ENCODE measurements at places on chromosomes 2 and 18.

- peak; percentile 6 for DNase-seq
These were observed 62.8 kb upstream of the DTNA start for GRCh38 chr18:34647251-34647650.

- DNase-seq = no peak
These were observed 123.9 kb upstream of the FAM136A start for GRCh38 chr2:70425682-70426301.

- no peak for DNase-seq
These were observed 23.7 kb upstream of the ACKR3 start for GRCh38 chr2:236545814-236546480.

DNA sequence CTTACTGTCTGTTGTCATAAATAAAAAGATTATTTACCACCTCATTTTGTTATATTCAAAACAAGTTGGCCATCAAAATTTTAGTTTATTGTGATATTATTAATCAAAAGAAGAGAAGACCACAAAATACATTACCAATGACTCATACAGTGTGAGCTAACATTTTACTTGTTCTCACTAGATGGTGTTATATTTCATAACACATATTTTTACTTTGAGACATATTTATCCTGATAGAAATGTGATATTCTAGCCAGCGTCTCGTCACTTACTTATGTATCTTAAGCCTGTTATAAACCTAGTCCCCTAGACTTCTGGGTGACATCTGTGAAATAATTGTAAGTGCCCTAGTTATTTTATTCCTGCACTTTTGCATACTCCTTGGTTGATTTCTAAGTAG is 263.2 kb downstream of the CDH7 start:
- peak; percentile 36 for DNase-seq

GRCh38 chr2:28523902-28524301 is 28.0 kb downstream of the PLB1 start:
- no peak for DNase-seq

DNA sequence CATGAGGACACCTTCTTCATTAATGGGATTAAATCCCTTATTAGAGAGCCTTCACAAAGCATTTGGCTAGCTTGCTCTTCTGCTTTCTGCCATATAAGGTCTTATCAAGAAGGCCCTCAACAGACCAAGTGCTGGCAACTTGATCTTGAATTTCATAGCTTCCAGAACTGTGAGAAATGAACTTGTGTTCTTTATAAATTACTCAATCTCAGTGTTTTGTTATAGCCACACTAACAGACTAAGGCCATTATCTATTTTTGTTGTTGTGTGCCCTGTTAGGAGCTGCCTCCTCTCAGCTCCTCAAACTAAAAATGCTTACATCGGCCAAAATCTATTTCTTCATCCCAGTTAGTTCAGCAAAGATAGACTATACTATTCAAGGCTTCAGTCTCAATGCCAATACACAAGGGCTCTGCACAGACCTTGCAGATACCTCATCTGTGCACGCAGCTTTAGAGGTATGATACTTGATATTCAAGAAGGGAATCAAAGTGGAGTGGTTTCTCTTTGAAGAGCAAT is 182.9 kb downstream of the GPD2 start:
- no peak for DNase-seq

DNA sequence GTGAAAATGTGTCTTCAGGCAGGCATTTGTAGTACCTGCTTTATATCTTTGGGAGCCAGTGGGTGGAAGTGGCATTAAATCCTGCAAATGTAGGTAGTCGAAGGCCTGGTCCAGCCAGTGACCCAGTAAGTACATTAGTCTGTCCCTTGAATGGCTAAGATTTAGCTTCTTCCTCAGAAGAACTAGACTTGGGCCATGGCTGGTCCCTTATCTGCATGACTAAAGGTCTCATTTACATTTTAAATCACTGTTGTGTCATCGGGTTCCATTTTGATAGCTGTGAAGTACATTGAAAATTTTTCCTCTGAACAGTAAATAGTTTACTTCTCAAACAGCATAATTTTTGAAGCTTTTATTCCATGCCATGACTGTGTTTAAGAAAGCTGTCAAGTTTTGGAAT is 438.4 kb upstream of the KLHL29 start:
- no peak for DNase-seq

GRCh38 chr2:221400411-221400810 is 171.7 kb downstream of the EPHA4 start:
- no peak for DNase-seq

- DNase-seq = no peak
These were observed 4.4 kb upstream of the NFE2L2 start for GRCh38 chr2:177268901-177269300.

DNA sequence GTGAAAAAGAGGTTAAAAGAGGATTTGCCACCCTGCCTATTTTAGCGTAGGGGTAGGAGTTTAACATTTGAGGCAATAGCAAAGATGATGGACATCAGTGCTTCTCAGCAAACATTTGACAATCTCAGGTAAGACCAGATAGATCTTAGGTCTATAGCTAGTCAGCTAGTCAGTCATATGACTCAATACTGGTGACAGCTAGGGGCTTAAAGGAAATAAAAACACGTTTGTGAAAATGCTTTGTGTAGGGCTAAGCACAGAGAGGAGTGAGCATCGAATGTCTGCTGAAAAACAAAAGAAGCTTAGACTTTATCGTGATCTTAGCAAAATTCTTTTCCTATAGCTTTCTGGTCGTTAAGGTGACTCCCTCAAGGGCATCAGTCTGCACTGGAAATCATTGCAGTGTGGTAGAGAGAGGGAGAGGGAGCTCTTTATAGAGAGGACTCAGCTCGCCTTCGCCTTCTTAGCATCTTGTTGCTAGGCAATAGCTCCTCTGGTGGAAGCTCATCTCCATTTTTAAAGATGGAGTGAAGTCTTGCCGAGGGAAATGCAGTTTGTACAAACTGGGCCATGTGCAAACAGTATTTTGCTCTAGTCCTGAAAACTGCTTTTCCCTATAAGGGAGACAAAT is 62.8 kb upstream of the SLC38A11 start:
- no peak for DNase-seq

DNA sequence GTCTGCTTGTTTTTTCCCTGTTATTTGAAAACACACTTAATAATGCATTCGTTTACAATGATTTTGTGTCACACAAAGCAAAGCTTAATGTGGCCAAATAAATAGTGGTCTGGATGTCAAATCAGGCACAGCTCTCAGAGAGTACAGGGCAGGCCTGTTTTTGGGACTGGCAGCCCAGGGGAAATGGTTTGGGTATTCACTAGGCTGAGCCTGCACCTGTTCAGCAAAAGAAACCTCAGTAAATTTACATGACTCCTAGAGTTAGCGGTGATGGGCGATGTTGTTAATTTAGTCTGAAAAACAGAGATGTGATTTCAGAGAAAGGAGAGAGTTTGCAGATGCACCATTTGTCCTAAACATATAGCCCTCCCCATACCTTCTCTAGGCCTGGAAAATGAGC is 197.1 kb downstream of the ALK start:
- no peak for DNase-seq

GRCh38 chr2:100990650-100991403 is 11.3 kb upstream of the RPL31 start:
- no peak for DNase-seq

- DNase-seq = no peak
These were observed 84.6 kb upstream of the RFX8 start for GRCh38 chr2:101559551-101559950.

GRCh38 chr2:219648963-219649362 is 21.5 kb downstream of the SLC4A3 start:
- DNase-seq = no peak

DNA sequence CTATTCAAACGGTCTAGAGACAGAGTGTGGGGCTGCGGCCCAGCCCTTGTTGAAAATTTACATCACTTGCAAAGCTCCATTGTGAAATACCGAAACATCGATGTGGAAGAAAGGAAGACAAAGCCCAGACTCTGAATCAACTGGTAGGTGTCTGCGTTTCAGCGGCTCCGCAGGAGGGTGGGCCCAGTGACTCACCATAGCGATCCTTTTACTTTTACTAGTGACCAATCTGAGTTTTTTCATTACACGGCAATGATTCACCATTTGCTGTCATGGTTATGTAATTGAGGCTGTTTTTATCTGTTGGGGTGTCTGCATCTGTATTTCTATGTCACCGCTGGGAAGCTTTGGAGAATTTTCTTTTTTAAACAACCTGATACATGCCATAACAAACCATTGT is 66.6 kb upstream of the ODC1 start:
- DNase-seq = no peak

- DNase-seq = no peak
These were observed 845.9 kb downstream of the SUCLG1 start for GRCh38 chr2:83613178-83613577.

- DNase-seq = no peak
These were observed 439.8 kb downstream of the TNS1 start for GRCh38 chr2:217562871-217563480.

All from SW 1271 (cell line).